ENCODE measurements at places on chromosomes 1 and 21.
A peak's percentile ranks its signal among the peaks of the same experiment; 100 is the strongest.

DNA sequence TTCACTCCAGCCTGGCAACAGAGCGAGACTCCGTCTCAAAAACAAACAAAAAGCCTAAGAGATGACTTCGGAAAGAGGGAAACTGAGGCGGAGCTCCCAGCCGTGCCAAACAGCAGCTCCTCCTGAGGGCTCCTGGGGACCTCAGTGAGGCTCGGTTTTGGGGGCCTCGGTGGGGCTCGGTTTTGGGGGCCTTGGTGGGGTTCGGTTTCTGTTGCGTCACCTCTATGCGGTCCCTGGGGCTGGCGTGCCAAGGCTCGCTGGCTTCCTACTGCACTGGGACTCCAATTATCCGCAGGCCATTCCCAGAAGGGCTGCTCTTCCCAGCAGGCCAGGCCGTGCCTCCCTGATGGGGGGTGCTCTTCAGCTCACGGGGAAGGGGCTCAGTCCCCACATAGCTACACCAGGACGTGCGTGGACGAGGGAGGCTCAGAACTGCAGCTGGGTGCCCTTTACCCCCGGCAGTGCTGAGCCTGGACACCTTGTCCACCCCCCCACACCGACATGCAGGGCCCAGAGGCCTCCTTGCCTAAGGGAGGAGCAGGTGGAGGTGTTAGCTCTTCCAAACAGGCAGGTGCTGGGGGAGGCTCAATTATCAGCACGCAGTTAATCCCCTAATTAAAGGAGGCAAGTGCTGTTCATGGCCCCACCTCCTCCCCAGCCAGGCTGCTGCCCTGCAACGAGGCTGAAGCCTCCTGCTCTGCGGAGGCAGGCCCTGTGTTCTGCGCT lies 5.1 kb upstream of the C1orf159 start:
- no peak for DNase-seq

- no peak for DNase-seq
These were observed 102.7 kb downstream of the NEK7 start for GRCh38 chr1:198259333-198260074.

- no peak for DNase-seq
These were observed 587.7 kb upstream of the BRINP3 start for GRCh38 chr1:191065346-191065745.

DNA sequence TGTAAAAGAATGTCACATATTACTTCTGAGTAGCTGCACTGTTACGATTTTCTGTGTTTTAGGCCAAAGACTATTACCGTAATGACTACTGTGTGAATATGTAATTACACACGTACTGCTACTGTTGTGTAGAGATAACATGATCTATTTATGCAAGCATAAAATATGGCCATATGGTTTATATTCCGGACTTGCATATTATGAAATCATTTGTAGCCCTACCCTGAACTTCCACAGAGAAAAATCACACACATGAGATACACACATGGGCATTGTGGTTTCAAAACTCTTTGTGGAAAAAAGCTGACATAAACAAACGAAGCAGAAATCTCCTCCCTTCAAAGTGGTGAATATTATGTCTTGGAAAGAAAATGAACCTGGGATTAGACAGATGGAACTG lies 373.0 kb upstream of the ADAMTS5 start:
- no peak for DNase-seq

- DNase-seq: peak; percentile 78
These were observed 4.5 kb downstream of the HDGF start for GRCh38 chr1:156746728-156747631.

DNA sequence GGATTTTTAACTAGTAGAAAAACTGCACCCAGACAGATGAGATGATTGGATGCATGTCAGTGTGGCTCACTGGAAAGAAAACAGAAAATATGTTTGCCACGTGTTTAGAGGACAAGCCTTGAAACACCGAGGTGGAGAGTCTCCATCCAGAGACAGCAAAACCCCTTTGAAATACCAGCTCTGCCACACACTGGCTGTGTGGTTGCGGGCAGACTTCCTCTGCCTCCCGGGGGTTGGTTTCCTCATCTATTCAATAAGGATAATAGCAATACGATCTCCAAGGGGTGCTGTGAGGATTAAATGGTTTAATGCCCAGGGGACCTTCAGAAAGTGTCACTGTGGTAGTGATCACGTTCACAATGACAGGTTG lies 67.2 kb upstream of the PARP1 start:
- no peak for DNase-seq

- DNase-seq: no peak
These were observed 103.3 kb downstream of the DUSP10 start for GRCh38 chr1:221638595-221638994.

DNA sequence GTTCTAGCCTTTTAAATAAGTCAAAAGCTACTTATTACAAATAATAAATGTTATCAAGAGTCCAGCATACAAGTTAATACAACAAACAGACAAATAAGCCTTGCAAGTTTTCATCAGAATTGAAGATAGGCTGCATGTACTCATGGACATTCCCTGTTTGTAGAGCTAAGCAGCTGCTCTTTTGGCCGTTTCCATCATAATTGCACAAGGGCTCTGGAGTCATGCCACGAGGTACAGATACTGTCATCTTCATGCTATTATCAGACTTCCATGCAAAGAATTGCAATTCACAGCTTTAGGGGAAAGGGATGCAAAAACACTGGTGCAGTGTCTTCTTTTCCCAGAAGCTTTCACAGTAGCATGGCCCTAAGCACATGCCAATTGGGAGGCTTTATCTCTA lies 52.8 kb upstream of the TBX15 start:
- DNase-seq: no peak

- DNase-seq: peak; percentile 47
These were observed 6.5 kb downstream of the GALNT2 start for GRCh38 chr1:230073371-230074035.

DNA sequence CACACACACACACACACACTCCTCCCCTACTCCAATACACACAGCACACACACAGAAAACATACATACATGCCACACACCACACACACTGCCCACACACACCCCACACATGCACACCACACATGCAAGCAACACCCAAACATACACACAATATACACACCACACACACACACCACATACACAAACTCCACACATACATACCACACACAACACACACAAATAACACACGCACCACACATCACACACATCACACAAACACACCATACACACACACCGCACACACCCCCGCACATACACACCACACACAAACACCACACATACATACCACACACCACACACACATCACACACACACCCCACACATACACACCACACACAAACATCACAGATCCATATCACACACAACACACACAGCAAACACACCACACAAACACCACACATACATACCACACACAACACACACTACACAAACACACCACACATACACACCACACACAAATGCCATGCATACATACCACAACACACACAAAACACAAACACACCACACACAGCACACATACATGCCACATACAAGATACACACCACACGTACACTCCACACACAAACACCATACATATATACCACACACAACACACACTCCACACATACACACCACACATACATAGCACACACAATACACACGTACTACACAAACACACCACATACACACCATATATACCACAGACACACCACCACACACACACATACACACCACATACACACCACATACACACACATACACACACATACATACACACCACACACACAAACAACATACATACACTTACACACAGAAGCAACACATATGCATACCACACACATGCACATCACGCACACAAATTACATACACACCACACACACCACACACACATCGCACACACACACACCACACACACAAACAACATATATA lies 932 bp upstream of the RAB7B start:
- DNase-seq: peak; percentile 40

DNA sequence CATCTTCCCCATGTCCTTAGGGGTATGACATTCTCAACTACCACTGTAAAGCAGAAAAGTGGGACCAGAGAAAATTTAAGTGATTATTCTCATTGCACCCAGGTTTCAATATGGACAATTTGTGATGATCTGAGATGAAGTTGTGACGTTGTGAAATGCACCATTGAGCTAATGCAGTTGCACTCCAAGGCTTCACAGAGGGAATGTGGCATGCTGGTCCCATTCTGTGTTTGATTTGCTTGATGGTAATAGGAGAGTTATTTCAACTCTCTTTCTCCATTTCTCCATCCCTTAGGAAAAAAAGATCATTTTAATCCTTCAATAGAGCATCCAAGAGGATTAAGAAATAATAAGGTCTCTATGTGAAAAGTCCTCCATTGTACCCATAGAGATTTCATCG lies 136.6 kb downstream of the SLC30A10 start:
- no peak for DNase-seq

GRCh38 chr1:216144661-216145450 lies 278.4 kb downstream of the USH2A start:
- no peak for DNase-seq

DNA sequence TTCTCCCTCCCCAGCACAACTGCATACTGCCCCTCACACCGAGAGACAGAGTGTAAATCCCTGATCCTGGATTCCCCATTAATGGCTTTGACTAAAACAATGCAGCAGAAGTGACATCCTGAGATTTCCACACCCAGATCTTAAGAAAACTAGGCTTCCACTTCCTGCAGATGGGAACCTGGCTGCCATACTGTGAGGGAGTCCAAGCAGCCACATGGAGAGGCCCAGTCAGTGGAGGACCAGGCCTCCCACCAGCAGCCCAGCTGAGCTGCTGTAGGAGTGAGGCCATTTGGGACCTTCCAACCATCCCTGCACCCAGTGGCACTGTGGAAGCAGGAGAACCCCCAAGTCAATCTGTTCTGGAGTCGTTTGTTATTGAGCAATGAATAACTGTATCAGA lies 120.6 kb downstream of the CRYAA start:
- DNase-seq: no peak

- peak; percentile 79 for DNase-seq
These were observed 12.1 kb downstream of the MCL1 start for GRCh38 chr1:150567341-150567716.

DNA sequence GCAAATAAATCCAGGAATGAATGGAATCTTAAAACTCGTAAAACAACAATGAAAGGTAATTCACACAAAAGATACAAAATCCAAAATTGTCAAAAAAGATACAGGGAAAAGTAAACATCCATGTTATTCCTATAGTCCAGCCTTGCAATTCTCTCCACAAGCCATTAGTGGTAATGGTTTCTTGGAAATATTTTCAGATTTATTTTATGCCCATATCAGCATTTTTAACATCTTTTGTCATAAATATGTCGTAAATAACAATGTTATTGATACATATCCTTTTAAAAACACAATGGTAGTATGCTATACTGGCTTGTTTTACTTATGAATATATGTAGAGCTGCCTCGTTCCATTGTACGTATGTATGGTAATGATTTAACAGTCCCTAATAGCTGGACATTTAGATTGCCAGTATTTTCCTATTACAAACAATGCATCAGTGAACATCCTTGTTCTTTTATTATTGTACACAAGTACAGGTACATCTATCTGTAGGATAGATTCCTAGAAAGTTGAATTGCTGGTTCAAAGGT lies 30.6 kb downstream of the DNTTIP2 start:
- no peak for DNase-seq

DNA sequence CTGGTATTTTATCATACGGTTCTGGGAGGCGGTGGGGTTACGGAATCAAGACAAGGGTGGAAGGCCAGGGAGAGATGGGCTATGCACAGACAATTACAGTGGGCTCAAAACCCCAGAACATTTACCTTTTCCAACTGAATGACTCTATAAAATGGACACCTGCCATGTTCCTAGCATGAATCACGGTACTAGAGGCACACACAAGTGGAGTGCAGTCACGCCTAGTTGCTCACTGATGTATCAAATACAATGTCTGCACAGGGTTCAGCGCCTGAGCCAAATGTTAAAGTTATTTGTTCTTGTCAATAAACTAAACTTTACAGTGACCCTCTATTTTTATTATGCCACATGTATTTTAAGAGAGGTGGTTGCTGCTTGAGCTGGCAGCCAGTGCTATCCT lies 121.4 kb downstream of the ATG4C start:
- no peak for DNase-seq

- DNase-seq: no peak
These were observed 14.7 kb upstream of the SOAT1 start for GRCh38 chr1:179278920-179279319.

GRCh38 chr1:208499601-208500000 lies 255.4 kb upstream of the PLXNA2 start:
- DNase-seq: no peak

DNA sequence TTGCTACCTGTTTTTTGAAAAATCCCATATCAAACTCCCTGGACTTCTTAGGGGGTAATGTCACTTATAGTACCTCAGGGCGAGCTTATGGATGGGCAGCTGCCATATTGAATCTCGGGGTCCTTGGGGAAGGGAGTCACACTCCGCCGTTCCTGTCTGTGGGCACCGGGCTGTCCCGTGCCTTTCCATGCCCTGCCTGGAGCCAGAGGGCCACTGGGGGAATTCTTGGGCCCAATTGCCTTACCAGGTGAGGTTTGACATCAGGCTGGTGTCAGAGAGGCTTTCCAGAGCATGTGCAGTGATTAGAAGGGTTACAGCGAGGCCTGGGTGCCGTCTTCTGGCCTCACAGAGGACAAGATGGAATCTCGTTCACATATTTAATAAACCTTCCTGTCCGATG lies 28.8 kb downstream of the QSOX1 start:
- no peak for DNase-seq

All from activated CD8-positive, alpha-beta memory T cell treated with anti-CD3 and anti-CD28 coated beads for 24 hours (primary cell).